Skeletal muscle cell (primary cell): ENCODE measurements at places on chromosomes 12 and 14.

- DNase-seq: no peak
These were observed 18.3 kb upstream of the LYZ start for GRCh38 chr12:69329669-69330428.

GRCh38 chr12:6863586-6864321 lies 3.6 kb upstream of the TPI1 start:
- no peak for DNase-seq

GRCh38 chr14:103232031-103232808 lies 101.8 kb upstream of the EIF5 start:
- DNase-seq: no peak

DNA sequence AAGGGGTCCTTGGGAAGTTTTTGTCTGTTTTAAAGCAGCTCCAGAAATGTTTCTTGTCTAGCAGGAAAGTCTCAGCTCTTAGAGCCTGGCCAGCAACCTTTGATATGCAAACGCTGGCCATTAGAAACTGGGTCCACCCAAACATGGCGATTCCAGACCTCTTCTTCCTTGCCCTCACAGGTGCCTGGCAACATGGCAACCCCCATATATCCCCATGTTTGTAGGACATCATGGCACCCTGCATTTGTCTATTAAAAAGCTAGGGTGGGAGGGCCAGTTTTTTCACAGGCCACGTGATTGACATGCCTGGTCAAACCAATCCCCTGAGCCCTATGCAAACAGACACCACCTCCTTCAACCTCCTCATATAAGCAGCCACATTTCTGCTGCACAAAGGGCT lies 848.7 kb upstream of the FOXG1 start:
- DNase-seq: no peak

DNA sequence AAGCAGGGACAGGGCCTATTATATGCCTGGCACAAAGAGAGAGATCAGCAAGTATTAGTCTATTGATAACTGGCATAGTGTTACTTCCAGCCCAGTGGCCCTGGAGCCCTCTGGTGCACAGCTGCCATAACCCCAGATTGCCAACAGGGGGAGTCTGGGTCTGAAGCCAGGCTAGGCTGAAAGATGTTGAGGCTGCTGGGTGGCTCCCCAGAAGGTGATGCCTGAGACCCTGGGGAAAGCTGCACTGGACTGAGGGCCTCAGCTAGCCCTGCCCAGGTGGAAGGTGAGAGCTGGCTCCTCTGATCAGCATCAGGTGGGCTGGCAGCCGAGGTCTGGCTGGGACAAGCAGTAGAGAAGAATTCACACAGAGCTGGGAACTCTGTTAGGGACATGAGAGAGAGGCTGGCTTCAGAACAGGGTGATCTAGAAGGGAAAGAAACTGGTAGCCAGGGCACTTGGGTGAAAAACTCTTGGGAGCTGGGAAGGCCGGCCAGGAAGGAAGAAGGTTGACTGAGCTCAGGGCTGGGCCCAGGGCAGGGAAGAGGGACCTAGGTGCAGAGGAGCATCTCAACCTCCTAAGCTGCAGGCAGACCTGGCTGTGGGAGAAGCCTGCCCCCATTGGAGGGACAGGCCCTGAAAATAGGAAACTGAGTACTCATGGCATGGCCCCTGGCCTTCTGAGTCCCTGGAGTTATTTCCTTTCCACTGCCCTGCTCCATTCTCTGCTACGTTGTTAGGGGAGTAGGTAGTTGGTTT lies 3.9 kb downstream of the GZMH start:
- DNase-seq: no peak

DNA sequence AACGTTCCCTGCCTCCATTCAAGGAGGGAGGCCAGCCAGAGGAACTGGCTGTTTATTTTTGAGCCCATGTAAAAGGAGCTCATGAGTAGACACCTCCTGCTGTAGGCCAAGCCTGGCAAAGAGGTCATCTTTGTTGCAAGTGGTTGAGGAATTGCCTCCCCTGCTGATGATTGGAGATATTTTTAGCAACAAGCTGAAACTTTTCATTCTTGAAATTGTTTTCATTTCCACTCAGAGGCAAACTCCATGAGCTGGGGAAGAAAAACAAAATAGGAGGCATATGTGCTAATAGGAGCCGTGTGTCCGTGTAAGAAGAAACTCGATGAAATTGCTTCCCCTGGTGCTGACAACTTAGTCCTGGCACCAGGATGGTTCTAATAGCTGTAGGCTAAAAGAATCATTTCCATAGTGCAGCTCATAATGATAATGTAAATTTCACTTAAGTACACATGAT lies 440.1 kb upstream of the FAR2 start:
- peak; percentile 63 for DNase-seq

DNA sequence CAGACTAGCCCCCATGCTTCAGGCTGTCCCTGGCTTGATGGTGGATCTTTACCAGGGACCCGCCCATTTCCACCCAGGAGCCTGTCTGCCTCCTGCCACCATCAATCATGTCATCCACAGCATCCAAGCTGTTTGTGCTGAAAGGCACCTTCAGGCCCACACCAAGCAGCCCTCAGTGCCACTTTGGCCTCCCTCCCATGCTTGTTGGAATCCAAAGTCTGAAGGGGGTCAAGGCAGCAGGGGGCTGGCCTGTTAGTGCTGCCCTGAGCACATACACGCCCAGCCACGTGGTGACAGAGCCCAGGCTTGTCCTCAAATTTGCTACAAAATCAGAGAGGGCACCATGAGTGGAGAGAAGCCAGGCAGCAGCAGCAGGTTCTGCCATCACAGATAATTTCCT lies 1146.8 kb downstream of the FSCB start:
- no peak for DNase-seq

GRCh38 chr14:32364941-32365340 lies 35.8 kb downstream of the AKAP6 start:
- DNase-seq: no peak

DNA sequence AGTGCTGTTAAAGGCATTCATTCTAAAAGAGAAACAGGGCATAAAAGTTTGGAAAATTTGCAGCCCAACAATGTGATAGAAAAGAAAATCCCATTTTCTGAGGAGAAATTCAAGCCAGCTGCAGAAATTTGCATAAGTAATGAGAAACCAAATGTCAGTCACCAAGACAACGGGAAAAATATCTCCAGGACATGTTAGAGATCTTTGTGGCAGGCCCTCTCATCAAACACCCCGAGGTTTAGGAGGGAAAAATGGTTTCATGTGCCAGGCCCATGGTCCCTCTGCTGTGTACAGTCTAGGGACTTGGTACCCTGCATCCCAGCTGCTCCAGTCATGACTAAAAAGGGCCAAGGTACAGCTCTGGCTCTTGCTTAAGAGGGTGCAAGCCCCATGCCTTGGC lies 251.0 kb upstream of the FAR2 start:
- DNase-seq: no peak

DNA sequence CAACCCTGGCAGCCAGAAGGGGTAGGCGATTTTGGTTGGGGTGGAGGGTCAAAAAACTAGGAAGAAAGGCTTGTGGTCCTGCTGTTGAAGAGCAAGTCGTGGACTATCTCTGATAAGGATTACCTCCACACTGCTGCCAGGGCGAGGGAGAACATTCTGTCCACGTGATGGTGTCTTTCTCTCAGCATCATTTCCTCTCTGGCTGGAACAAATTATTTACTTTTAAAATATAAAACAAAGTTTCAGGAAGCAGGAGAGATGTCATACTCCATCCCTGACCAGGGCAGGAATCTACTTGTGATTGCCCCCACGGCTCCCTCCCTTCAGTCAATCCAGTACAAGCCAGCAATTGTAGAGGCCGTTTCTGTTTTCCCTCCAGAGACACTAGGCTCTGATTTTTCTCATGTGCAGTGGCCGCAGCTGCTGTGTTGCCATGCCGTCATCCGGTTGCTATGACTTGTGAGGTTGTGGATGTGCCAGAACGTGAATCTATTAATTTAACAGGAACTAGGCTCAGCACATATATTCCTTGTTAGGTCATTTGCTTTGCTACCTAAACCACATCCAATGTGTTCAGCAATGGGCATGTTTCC lies 61.5 kb upstream of the PTGR2 start:
- DNase-seq: peak; percentile 93

DNA sequence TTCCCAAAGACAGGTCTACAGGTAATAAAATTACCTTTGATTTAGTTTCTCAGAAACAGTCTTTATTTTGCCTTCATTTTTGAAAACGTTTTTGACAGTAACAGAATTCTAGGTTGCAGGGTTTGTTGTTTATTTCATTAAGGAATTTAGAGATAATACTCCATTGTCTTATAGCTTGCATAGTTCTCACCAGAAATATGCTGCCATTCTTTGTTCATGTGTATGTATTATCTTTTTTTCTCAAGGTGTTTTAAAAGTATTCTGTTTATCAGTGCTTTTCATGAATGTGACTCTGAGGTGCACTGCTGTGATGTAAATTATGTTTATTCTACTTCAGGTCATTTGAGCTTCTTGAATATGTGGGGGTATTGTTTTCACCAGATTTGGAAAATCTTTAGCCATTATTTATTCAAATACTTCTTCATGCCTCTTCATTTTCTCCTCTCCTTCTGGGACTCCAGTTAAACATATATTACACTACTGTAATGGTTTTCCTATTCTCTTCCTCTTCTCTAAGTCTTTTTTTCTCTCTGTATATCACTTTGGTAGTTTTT lies 32.7 kb downstream of the ZNF605 start:
- no peak for DNase-seq

DNA sequence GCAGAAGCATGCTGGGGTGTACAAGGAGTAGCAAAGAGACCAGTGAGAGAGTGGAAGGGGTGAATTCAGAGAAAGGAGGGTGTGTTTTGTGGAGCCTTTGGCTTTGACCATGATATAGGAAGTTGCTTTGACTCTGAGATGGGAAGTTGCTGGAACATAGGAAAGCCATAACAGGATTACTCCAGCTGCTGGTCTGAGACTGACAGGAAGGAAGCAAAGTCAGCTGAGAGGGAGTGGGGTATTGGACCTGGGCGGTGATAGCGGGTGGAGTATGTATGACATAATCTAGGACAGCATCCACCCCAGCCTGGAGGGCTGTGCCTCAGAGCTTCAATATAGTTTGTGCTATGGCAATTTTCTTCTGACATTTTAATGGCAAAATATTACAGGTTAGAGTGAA lies 324.4 kb downstream of the PDZRN4 start:
- DNase-seq: no peak

GRCh38 chr14:69358966-69359365 lies 39.1 kb downstream of the ERH start:
- DNase-seq: no peak

DNA sequence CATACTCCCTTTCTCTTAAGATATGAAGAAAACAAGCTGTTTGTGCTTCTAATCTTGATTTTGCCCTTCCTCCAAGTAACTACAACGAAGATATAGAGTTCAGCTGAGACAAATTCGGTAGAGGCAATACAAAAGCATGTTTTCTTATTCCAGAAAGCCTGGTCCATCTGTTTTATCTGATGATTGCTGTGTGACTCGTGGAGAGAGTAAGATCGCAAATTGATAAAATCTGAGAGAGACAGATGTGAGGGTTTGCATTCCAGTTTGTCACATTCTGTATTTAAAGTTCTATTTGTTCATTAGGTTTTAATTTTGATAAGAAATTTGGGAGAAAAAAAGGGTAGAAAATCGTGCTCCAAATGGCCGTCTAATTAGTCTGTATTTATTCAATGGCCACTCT lies 192.1 kb downstream of the CPNE8 start:
- DNase-seq: no peak

DNA sequence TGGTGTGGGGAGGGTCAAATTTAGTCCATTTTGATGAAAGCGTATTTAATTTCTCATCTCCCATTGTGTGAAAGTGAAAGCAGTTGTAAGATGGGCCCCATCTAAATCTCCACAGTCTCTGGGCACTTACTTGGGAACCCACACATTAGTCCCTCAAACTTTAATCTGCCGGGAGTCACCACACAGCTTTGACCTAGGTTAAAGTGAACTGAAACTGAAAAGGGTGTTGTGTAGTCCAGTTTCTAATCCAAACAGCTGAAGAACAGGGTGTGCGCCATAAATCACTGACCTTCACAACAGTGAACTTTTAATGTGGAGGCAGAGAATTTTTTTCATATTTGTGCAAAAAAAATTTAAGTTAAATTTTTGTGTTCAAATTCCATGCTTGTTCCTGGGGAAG lies 48.4 kb upstream of the PTPRO start:
- no peak for DNase-seq

- DNase-seq: no peak
These were observed 163.1 kb downstream of the GCH1 start for GRCh38 chr14:54739514-54739913.

DNA sequence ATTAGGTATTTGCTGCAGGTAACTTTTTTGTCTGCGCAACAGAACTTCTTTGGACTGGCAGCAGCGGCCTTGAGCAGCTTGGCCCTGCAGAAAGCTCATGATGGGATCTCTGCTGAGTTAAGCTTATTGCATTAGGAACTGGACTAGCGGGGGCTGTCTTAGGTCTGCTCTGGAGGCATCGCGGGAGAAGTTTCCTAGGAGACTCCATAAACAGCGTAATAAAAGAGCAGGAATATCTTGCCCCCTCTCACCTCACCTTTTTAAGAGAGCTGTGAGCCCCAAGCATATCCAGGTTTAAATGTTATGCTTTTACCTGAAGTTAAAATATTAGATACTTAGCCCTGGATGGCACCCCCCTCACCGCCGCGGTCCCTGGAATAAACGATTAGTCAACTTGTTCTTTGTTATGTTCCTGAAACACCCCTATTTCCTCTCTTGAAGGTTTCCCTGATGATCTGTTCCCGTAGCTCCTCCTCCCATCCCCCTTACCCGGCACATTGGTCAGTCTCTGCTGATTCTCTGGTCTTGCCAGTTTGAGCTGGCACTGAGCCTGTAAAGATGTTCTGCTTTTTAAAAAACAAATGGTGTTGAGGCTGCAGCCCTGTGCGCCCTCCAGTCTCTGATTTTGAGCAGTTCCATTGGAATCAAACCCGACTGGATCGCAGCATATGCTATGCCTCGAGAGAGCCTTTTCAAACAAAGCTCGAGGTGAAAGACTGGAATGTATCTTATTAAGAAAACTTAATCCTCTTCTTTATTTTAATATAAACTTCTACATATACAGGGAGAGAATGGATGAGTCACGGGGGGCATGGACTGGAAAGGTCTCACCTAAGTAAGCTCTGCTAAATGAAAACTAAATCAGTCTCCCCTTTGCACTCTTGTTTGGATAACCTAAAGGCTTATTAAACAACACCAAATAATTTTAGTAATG lies 1.9 kb downstream of the MLXIP start:
- peak; percentile 75 for DNase-seq

DNA sequence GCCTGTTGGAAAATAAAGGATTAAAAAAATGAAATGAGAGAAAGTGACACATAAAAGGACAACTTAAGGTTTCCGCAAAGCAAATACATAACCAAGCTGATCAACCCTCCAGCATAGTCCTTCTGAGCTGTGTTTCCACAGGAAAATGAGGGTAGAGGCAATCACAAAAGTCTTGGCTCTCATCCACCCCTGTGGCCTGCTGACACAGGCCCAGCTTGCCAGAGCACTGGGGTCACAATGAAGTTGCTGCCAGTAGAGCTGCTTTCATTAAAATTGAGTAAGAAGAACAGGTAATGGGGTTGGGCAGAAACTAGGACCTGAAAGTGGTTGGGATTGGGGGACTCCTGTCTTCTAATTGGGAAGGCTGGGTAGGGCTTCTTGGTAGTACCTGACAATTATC lies 65.9 kb downstream of the RERG start:
- no peak for DNase-seq

GRCh38 chr12:72433298-72433697 lies 161.1 kb downstream of the TRHDE start:
- DNase-seq: no peak

- no peak for DNase-seq
These were observed 197.6 kb downstream of the PHETA1 start for GRCh38 chr12:111171345-111171744.
